Prostate gland (tissue), 2 donors: ENCODE measurements at places on chromosomes 2 and 18. TPM values are rescaled to one million over a fixed set of nuclear protein-coding genes. Genes with fewer than 3 reads are reported as not detected.

GRCh38 chr18:46073474-46074331, 1.6 kb upstream of the PSTPIP2 start:
- peak; percentile 63 for DNase-seq

Gene LGALSL
- total RNA-seq, result 12.8 TPM

- DNase-seq, result no peak
These were observed 111.7 kb downstream of the BCL2 start for GRCh38 chr18:63207835-63208234.

- no peak for DNase-seq
These were observed 162.4 kb upstream of the SESTD1 start for GRCh38 chr2:179427065-179427464.

DNA sequence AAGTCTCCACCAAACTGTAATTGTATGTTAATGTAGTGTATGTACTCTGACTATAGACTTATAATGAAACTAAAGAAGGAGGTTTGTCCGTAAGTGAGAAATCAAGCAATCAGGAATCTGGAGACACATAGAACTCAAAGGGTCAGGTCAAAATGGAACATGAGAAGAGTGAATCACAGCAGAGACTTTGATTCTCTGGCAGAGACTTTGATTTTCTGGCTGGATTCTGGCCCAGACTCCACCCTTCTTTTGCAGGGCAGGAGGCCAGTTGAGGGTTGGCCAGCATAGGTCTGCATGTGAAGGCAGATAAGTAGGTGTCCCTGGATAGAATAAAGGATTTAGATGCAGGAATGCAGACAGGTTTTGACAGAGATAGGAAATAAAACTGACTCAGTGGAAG, 11.0 kb upstream of the NCKAP5 start:
- DNase-seq, result peak; percentile 67

DNA sequence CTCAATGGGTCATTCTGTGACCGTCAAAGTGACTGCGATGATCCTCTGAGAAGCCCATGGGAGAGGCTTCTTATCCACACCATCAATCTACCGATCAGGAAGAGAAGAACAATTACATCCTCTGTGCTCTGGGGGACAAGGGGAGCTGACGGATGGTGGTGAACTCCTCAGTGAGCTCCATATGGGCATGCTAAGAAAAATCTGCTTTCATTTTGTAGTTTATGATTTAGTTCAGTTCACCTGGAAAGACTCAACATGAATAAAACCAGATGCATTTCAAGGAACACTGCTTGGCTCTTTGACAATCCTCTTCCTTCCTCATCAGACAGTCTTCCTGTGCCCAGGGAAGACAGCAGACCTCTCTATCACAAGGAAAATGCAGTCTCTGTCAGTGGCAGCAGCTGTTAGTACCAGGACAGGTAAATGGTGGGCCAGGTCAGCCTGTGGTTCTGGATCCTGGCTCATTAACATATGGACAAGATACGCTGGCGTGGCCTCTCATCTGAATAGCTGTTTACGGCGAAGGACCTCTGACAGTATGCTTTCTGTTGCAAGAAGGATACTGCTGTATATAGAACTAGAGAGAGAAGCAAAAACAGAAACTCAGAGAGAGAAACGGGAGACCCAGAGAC, 176.9 kb downstream of the BCL2 start:
- DNase-seq, result no peak

GRCh38 chr2:127045792-127046501, 61.0 kb downstream of the BIN1 start:
- no peak for DNase-seq

GRCh38 chr2:208280933-208281332, 14.9 kb downstream of the PIKFYVE start:
- no peak for DNase-seq

Gene CFLAR
- total RNA-seq, result 92.4 TPM

GRCh38 chr18:42510540-42510939, 555.5 kb downstream of the PIK3C3 start:
- DNase-seq, result no peak

- no peak for DNase-seq
These were observed 122.1 kb upstream of the SALL3 start for GRCh38 chr18:78857314-78858150.

- no peak for DNase-seq
These were observed 17.1 kb downstream of the KRCC1 start for GRCh38 chr2:88038263-88039105.

GRCh38 chr2:203928849-203929248, 7.7 kb upstream of the ICOS start:
- DNase-seq, result no peak

DNA sequence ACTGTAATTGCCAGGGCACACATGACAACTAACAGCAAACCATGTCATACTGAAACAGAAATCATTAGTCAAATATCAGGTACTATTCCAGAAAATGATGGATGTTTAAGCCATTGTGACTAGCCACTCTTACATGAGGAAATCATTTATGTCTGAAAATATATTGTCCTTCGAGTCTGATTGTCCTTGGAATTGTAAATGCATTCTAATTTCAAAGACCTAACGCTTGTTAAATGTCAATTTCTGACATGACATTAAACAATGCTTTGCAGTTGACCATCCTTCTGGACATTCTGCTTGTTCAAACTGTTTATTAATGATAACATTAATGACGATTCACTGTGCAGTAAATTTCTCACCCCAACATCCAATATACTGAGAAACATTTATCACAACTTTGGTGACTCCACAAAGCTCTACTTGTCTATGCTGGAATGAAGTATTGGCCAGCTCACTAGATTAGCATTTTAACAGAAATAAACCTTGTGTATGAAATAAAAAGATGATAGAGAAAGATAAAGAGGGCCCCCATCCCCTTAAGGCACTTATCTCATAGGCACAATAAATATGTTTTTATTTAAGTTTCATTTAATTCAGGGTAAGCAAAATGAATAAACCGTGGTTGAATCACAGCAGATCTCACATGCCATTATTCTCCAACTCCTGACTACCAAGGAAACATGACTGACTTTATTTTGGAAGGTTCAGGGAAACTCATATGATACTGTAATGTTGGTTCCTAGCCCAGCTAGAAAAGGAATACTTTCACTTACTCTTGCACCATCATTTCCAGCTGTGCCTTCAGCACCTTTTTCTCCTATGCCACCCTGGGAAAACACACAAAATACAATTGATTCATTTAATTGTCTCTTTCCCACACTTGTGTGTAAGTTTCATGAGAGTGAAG, 82.3 kb downstream of the COL3A1 start:
- DNase-seq, result no peak
